ENCODE measurements at places on chromosomes 6 and 20.

DNA sequence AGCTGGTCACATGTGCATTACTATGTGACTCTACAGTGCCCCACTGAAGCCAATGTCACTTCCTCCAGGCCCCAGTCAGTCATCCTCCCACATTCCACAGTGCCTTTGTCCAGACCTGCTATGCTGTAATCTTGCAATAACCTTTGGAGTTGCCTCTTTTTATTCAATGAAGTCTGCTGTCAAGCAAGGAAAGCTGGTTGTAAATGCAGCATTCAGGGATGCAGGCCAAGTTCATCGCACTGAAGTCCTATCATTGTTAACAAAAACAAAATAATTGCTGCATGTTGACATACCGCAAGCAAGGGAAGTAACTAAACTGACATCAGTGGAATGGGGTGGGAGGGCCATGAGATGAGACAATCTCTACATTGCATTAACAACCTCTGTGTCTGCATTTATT is 131.2 kb upstream of the CDYL start:
- no peak for DNase-seq

DNA sequence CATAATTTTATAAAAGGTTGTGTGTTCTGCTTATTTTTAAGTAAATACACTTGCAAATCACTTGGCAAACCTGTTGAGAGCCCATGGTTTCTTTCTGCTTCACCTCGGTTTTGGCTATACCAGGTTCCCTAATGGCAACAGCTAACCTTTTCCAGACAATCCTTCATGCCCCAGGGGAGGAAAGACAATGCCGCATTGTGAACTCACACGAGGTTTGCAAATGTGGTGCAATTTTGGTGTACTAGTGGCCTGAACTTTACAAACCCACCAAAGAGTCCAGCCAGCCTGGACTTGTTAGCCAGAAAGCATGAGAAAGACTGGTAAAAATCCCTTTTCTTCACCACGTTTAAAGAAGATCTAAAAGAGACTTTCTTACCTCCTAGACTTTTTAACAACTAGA is 84.8 kb upstream of the SOX4 start:
- DNase-seq, result no peak

DNA sequence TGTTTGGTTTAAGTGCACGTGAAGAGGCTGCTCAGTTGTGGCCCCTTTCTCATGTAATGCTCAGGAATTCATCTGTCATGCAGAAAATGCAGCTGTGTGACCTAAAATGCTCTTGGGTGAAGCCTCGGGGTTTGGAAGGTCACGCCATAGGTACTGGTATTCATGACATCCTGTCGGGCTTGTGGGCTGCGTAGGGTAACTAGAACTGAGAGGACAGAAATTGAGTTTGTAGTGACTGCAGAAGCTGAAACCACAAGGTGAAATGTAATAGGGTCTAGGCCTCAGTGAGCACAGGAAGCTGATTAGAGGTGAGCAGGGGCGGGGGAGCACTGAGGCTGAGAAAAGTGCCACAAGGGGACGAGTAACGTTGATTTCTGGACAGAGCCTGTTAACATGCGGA is 128.8 kb downstream of the SOBP start:
- DNase-seq, result no peak

DNA sequence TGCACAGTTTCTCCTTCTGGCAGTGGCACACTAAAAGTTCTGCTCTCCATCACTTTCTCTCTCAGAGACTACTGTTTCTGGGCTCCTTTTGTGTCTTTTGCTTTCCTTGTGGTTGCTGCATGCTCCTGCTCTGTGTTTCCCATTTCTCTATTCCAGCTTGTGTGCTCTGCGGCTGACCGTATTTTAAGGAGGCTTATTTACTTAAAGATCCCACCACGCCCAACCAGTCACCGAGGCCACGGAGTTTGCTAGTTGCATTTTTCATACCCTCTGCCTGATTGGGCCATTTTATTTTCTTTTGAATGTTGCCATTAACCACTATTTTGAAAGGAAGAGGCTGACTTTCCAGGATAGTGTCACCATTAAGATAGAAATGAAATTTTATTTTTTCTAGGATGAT is 626.4 kb upstream of the MMS22L start:
- DNase-seq, result no peak

DNA sequence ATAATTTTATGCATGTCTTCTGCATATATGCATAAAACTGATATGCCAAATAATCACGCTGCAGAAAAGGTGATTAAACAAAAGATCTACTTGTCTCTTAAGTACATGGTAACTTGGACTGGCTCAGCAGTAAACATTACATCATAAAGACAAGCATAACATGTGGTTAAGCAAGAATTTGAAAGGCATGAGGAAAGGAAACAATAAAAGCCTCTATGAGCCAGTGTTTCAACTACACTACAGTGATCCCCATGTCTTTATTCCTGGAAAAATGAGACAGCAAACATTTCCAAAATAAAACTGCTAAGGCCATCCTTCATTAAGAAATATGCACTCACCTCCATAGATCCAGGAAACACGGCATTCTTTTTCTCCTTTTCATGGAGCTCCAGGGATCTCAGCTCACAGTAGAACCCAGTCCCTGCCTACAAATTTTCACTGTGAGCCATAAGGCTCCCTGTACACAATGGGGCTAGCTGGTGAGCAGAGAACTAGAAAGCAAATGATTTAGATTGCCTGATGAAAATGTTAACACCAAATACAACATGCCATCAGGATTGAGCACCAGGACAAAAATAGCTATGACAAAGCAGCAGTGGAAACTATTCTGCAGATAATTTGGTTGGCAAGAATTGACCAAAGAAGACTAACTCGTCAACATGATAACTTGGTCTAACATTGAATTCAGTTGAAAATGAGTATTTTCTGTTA is 156.1 kb downstream of the COL21A1 start:
- no peak for DNase-seq

DNA sequence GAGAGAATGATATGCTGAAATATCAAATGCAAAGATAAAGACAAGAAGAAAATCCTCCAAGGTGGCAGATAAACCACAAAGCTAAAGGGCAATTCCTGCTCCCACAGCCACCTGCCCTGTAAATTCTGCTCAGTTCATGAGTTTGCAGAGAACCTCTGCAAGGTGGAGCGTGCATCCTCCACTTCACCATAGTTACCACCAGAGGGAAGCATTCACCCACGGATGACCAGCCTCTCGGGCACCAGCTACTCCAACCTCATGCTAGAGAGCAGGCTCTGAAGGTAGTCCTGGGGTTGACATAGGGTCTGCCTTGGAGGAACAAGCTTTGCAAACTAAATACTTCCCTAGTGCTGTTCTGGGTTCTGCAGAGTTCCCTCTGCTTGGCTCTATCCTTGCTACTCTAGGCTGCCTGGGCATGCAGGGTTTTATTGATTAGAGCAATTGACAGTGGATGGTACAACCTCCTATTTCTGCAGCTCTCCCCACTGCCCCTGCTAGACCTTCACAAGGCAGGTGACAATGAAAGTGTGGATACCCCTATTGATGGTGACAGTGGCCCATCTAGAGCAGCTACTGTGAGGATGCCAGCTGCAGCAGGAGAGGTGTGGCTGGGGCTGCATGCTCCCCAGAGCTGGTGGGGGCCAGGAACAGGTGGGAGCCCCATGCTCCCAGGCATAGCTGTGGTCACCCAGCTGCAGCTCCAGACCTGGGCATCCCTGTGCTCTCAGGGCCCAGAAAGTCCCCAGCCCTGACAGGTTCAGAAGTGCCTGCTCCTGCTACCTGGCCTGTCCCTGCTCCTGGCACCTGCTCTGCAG is 51.1 kb downstream of the GGTLC1 start:
- peak; percentile 44 for DNase-seq

- DNase-seq, result no peak
These were observed 174.0 kb downstream of the TASP1 start for GRCh38 chr20:13464702-13465101.

GRCh38 chr6:45420083-45420908 is 42.6 kb upstream of the SUPT3H start:
- DNase-seq, result peak; percentile 60

Measured in T-helper 1 cell (primary cell).